Smooth muscle cell of the pulmonary artery (primary cell): ENCODE measurements at places on chromosomes 13 and 19. TPM values are rescaled to one million over a fixed set of nuclear protein-coding genes. Genes with fewer than 3 reads are reported as not detected.

The NOTCH3 gene
- 243 and 493 TPM in 2 replicates for total RNA-seq

The PLIN4 gene
- total RNA-seq = 0.26 and 2.9 TPM in 2 replicates

The SLC17A7 gene
- total RNA-seq = 0.17 and 0.20 TPM in 2 replicates

The CASP14 gene
- total RNA-seq = not detected in 2 replicates

The FOXA3 gene
- total RNA-seq = not detected in 2 replicates

The FBN3 gene
- total RNA-seq = not detected in 2 replicates

The ZNF665 gene
- total RNA-seq = 3.3 and 5.7 TPM in 2 replicates

The CTXN1 gene
- total RNA-seq = 2.5 and 7.4 TPM in 2 replicates

The NALCN gene
- total RNA-seq = 16.3 and 26.6 TPM in 2 replicates
